ENCODE measurements at places on chromosomes 5 and 9. TPM values are rescaled to one million over a fixed set of nuclear protein-coding genes. Genes with fewer than 3 reads are reported as not detected.

The MLANA gene
- 1.2 TPM for total RNA-seq

The FCN1 gene
- total RNA-seq, result 3.6 TPM

The LECT2 gene
- total RNA-seq, result not detected

GRCh38 chr5:99037668-99038067, 108.9 kb upstream of the CHD1 start:
- DNase-seq, result no peak

DNA sequence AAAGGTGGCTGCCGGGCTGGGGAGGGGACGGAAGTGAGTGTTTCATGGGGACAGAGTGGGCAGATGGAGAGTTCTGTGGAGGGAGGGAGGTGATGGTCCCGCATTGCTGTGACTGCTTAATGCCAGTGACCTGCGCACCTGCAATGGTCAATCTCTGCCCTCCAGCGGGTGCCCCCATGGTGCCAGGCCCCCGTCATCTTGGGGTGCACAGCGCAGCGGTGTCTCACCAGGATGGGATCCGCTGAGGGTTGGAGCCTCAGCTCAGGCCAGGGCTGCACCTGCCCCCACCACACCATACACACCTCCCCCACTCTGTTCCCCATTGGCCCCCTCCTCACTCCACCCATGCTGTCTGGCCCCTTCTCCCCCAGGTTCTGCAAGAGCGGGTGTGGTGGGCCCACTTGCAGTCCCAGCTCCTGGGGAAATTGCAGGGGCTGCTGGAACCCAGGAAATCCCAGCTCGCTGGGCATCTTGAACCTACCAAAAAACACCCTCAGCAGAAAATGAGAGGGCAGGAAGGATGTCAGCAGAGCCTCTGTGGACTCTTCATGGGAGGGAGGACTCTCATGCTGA, 12.1 kb upstream of the CAMSAP1 start:
- no peak for DNase-seq

All from umbilical cord (tissue), 2 donors.